ENCODE measurements at places on chromosomes 5 and 9.

DNA sequence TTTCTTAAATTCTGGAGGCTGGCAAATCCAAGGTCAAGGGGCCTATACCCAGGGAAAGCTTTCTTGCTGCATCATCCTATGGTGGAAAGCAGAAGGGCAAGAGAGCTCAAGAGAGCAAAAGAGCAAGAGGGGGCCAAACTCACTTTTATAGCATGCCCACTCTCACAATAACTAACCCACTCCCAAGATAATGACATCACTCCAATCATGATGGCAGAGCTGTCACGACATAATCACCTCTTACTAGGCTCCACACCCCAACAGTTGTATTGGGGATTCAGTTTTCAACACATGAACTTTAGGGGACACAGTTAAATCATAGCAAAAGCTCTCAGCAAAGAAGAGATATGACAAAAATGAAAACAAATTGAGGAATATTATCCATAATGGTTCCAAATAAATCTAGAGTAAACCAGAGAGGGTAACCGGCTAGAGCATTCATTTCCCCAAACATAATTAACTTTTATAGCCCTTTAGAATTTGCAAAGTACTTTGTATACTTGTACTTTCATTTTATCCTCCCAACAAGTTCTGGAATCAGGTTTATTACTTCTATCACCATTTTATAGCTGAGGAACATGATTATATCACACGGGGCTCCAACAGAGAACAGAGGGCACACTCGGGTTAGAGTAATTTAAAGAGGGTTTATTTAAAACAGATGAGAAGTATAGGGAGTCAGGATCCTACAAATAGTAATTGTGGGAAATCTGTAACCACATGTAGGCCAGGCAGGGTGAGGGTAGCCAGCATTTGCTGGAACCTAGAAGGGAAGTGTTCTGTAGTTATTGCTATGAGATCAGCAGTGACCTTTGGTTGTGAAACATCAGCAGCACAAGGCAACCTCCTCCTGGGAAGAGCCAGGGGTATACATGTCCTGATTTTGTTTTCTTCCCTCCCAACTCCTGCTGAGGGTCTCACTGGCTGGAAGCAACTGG is 7.2 kb upstream of the TARS1 start:
- no peak for DNase-seq

GRCh38 chr5:144092508-144092907 is 78.0 kb downstream of the YIPF5 start:
- no peak for DNase-seq

DNA sequence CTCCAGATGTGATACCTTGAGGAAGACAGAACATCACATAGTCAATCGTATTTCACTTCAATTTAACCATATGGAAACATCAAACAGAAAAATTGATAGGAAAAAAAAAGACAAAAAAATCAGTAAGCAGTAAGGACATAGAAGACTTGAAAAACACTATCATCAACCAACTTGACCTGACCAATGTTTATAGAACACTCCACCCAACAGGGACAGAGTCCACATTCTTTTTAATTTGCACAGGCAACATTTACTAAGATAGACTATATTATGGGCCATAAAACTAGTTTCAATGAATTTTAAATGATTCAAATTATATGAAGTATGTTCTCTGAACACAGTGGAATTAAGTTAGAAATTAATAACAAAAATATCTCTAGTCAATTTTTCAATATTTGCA is 20.8 kb upstream of the MACIR start:
- no peak for DNase-seq

- no peak for DNase-seq
Measured at GRCh38 chr9:86763791-86764190, 183.5 kb downstream of the GAS1 start.

GRCh38 chr5:95486191-95486590 is 68.6 kb downstream of the SKIC3 start:
- no peak for DNase-seq

- DNase-seq, result no peak
Measured at GRCh38 chr5:44356231-44356630, 33.0 kb downstream of the FGF10 start.
